ENCODE measurements at places on chromosomes 1 and 21. TPM values are rescaled to one million over a fixed set of nuclear protein-coding genes. Genes with fewer than 3 reads are reported as not detected.

DNA sequence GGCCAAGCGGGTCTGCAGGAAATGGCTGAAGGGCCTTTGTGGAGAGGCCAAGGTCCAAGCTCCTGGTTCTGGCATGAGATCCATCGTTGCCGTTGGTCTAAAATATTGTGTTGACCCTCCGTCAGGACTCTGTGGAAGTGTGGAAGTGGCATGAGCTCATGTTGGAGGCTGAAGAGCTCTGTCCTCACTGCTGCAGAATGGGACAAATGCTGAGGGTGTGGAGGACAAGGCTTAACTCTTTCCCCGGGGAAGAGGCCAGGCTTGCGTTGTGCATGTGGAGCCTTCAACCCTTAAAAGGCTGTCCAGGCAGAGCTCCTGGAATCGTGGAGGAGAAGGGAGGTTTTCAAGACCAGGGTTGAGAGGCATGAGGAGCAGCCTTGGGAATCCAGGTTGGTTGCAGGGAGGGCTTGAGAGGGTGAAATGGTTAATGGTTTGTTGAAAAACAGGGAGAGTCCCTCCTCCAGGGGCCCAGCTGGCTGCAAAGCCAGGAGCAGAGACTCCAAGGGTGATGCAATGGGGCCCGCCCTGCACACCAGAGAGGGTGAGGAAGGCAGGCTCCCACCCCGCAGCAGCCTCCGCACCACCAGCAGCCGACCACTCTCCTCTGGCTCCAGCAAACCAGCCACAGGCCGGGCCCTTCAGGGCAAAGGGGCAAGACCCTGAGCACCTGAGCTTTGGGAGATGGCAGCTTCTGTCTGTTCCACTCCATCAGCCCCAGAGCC, 6.7 kb upstream of the AHCYL1 start:
- DNase-seq: no peak

- peak; percentile 29 for DNase-seq
Observed at GRCh38 chr1:179143322-179143721, 61.5 kb downstream of the TOR3A start.

DNA sequence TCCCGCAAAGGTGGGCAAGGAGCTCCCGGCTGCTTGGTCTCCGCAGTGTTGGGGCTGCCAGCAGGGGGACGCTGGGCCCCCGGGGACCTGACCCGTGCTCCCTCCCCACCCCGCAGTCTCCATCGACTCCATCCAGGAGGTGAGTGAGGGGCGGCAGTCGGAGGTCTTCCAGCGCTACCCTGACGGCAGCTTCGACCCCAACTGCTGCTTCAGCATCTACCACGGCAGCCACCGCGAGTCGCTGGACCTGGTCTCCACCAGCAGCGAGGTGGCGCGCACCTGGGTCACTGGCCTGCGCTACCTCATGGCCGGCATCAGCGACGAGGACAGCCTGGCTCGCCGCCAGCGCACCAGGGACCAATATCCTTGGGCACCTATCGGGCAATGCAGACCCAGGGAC, 3.5 kb downstream of the PLCH2 start:
- DNase-seq: no peak

- DNase-seq: no peak
Observed at GRCh38 chr1:203167913-203168200, 7.8 kb downstream of the MYBPH start.

DNA sequence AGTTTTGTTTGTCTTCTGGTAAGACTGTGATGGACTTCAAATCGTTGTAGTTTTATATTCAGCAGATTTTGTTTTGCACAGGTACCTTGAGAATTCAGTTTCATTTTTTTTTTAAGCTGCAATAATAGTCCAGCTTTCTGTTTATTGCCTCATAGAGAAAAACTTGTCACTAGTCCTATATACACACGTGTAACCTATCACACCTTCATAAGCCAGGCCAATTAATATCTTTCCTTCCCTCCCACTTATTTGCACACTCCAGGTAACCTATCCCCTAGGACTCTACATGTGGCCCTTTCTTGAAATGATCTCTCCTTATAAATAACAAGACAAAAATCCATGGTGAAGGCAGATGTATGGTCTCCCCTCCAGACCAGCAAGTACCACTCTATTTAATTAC, 62.4 kb downstream of the SLC22A15 start:
- no peak for DNase-seq

DNA sequence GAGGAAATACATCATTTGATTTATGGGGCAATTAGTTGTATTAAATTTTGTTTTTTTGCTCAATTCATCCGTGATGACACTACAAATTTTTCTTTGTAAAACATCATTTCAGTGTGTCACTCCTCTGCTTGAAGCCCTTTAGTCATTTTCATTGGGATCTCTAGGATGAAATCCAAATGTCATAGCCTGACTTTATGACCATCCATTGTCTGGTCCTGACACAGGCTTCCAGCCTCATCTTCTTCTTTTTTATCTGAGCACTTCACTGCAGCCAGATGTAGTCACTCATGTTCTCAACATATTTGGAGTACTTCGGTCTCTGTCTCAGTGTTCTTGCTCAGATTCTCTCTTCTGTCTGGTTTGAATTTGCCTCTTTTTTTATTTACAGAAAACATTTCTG, 173.1 kb downstream of the HMCN1 start:
- DNase-seq: no peak

DNA sequence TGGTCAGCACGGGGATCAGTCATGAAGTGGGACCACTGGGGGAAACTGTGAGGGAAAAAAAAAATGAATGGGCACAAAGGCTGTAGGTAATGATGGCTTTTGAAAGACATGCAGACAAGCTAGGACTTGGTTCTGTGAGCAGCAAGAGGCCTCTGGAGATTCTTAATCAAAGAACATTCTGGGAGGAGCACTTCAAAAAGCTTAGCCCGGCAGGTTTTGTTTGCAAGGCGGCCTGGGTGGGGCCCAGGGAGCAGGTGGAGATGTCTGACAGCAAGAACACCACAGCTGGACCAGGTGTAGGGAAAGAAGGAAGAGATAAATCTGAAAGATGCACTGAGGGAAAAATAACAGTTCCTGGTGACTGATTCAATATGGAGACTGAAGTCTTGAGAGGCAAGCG, 6.0 kb downstream of the TEX35 start:
- DNase-seq: no peak

GRCh38 chr1:210049616-210050015, 111.6 kb downstream of the SYT14 start:
- DNase-seq: no peak

GRCh38 chr1:25944986-25945385, 38.8 kb upstream of the STMN1 start:
- DNase-seq: no peak

DNA sequence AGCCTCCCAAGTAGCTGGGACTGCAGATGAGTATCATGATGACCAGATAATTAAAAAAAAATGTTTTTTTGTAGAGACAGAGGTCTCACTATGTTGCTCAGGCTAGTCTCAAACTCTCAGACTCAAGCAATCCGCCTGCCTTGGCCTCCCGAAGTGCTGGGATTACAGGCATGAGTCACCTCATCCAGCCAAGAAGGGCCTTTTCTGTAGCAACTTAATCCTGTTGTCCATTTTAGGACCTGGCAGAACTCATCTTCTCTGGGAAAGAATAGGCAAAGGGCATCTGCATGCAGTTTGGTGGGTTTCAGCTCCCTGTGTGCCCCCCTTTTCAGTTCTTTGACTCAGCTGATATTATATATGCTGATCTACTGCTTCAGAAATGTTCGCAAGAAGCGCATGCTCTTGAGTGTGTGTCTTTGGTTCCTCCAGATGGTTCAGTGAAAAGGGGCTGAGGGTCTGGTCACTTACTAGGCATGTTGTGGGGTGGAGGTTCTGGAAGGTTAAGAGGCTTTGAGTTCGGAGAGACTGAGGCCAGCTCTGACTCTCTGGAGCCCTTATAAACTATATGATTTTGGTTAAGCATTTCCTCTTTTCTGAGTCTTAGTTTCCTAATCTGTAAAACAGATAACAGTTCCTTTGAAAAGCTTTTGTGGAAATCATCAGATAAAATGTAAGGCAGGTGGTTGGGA, 19.4 kb upstream of the SRSF4 start:
- DNase-seq: no peak

DNA sequence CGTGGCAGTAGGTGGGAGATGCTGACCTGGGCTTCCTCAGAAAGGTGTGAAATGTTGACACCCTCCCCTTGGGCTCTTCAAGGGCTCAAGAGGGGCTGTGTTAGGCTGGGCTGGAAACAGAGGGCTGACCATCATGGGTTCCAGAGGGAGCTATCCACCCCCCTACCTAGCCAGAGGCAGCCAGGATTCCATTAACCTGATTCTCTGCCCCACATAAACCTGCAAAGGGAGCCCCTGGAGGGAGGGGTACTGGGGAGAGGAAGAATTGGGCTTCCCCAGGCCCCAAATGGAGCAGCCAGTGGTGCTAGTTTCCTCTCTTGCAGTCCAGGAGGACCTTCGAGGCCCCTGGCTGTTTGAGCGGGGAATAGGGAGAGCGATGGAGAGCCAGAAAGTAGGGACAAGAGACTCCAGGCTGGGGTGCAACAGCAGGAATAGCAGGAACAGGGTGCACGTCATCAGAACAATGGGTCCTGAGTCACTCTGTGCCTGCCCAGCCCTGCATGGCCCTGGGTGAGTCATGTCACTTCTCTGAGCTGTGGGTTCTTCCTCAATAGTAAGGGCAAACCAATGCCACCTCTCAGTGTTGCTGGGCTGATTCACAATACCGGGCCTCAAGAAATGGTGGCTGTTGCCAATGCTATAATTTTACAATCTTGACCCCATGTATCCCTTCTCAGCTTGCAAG, 121.2 kb downstream of the EPHB2 start:
- peak; percentile 89 for DNase-seq

- DNase-seq: no peak
Observed at GRCh38 chr1:19533626-19534025, 48.3 kb upstream of the CAPZB start.

- DNase-seq: no peak
Observed at GRCh38 chr1:177890479-177890878, 79.4 kb downstream of the SEC16B start.

DNA sequence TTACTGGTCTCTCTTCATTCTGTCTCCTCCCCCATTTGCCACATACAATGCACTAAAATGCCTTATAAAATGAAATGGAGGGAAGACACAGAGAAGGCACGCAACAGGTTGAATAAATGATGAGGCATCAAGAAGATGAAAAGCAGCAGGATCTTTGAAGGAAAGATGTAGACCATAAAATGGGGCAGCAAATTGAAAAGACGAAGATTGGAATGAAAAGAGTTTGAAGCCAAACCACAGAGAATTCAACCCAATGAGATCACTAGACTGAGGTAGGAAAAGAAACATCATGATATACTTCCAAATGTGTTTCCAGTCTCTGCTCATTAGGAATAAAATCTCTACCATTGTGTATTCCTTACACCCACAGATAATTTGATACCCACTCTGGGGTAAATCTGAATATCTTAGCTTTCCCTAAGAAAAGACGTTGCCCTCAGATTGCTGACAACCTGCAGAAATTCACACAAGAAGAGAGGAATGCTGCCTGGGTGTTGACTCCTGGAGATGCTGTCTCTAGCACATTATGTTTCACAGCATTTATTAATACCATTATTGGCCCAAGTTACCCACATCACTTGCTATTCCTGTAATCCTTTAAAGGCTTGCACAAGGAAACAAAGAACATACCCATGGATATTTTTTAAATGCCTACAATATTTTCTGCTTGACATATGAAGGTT, 230.9 kb downstream of the LTN1 start:
- DNase-seq: no peak

DNA sequence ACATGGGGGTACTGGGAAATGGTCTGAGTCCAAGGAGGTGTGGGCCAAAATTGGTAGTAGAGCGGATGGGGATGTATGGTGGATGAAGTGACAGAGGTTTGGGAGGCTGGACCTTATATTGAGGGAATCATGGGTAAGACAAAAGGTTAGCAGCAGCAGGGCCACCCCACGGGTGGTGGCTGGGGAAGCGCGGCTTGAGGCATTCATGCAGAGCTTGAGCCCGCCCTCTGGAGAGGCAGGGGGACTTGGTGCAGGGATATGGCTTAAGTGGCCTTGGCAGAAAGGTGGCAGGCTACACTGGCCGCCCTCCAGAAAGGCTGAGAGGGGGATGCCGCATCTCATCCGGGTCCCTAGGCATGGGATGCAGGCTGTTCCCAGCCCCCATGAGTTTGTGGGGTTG, 31.5 kb downstream of the HMGB4 start:
- no peak for DNase-seq

- no peak for DNase-seq
Observed at GRCh38 chr1:208136459-208137182, 107.6 kb downstream of the PLXNA2 start.

The PADI4 gene
- not detected for total RNA-seq

The C1orf87 gene
- not detected for total RNA-seq

The NUDT4B gene
- 26.1 TPM for total RNA-seq

The FNDC5 gene
- total RNA-seq: not detected

The HLCS gene
- total RNA-seq: 14.7 TPM

The COL11A1 gene
- total RNA-seq: not detected

The KIF14 gene
- total RNA-seq: 5.6 TPM

The SEMA6C gene
- 0.13 TPM for total RNA-seq

All from HT-29 (cell line).